ENCODE measurements at places on chromosomes 2 and 18. TPM values are rescaled to one million over a fixed set of nuclear protein-coding genes. Genes with fewer than 3 reads are reported as not detected.
A peak's percentile ranks its signal among the peaks of the same experiment; 100 is the strongest.

GRCh38 chr18:27277554-27277953 is 92.4 kb upstream of the CHST9 start:
- DNase-seq = no peak

- no peak for DNase-seq
Measured at GRCh38 chr2:175742367-175742766, 259.7 kb downstream of the LNPK start.

GRCh38 chr2:173822889-173823542 is 142.2 kb downstream of the SP3 start:
- no peak for DNase-seq

DNA sequence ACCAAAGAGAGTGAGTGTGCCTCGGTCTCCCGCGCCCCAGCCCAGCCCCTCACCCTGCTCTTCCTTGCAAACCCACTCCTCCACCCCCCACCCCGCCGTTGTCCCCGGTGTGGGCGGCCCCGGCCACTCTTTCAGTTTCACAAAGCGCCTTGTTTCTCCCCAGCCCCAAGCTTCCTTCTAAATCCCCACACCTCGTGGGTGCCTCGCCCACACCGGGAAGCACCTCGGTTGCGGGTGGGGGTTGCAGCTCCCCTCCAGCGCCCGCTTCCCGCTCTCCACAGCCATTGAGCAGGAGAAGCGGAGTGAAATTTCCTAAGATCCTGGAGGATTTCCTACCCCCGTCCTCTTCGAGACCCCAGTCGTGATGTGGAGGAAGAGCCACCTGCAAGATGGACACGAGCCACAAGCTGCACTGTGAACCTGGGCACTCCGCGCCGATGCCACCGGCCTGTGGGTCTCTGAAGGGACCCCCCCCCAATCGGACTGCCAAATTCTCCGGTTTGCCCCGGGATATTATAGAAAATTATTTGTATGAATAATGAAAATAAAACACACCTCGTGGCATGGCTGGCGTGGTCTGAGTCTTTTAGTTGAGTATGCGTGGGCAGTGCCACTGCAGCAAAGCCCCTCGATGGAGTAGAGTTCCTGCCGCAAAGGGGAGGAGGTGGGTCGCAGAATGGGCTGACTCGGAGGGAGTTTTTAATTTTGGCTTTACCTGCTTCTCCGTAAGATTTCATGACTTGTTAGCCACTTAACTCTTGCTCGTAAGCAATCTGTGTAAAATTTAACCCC is 848 bp downstream of the TMSB10 start:
- DNase-seq = peak; percentile 47

DNA sequence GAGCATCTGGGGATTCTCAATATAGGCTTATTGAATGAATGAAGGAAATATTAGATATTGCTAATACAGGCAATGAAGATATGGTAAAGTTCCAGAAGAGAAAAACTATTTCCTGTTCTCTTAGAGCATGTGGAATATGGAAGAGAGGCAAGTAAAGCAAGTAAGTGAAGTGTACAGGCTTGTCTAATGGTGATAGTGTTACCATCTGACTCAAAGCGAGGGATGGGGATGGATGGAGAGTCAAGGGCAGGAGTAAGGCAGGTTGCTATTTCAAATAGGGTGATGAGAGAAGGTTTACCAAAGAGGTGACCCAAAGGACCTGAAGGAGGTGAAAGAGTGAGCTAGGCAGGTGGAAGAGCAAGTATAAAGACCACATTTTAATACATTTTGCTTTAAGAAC is 55.2 kb upstream of the SLC38A11 start:
- DNase-seq = no peak

GRCh38 chr2:151238527-151239487 is 22.9 kb downstream of the RBM43 start:
- DNase-seq = peak; percentile 83

- no peak for DNase-seq
Measured at GRCh38 chr2:183243758-183244157, 119.5 kb downstream of the NUP35 start.

- no peak for DNase-seq
Measured at GRCh38 chr2:200364142-200364541, 57.6 kb downstream of the SPATS2L start.

DNA sequence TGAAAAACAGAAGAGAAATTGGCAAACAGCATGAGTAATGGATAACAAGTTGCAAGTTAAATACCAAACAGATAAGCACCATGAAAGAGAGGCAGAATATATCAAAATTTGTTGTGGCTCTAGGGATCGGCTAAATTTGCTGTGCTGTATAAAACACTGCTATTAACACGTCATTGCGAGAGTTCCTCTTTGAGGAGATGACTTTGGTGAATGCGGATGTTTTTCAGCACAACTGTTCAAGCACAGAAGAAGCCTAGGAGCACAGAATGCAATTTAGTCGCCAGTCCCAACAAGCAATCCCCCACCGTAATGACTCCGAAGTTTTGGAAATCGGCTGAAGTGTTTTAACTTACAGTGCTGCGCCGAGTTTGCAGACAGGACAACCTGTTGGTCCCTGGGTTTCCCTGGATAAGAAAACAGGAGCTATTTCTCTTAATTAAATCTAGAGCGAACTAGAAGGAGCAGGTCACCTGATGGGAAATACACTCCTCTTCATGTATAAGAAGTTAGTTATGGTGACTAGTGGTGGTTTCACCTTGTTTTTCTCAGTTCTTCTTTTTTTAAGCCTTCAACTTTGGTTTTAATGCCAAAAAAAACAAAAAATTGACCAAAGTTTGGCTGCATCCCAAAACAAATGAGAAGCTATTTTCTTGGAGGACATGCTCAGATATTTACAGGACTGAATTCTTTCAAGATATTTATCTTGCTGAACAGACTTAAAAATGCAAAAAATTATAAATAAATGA is 454.1 kb upstream of the SALL3 start:
- DNase-seq = no peak

GRCh38 chr2:207475546-207475945 is 54.2 kb upstream of the CREB1 start:
- DNase-seq = no peak

- DNase-seq = no peak
Measured at GRCh38 chr2:72028351-72028995, 119.2 kb downstream of the CYP26B1 start.

GRCh38 chr2:79275863-79276262 is 116.3 kb upstream of the REG3A start:
- DNase-seq = no peak

GRCh38 chr2:1563084-1563857 is 150.0 kb downstream of the TPO start:
- no peak for DNase-seq

DNA sequence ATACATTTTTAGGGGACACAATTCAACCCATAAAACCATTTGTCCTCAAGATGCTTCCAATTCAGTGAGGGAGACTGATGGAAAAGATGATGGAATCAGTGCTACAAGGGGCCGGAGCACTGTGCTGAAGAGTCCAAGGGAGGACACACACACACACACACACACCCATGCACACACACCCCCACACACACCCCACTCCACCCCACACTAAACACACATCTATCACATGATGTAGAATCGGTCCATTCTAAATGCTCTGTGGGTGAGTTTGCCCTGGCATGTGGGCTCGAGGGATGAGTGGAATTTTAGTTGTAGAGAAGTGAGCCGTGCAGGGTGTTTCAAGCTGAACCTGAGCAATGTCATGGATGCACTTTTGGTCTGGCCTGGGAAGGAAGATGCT is 41.1 kb downstream of the PRKCE start:
- DNase-seq = no peak

DNA sequence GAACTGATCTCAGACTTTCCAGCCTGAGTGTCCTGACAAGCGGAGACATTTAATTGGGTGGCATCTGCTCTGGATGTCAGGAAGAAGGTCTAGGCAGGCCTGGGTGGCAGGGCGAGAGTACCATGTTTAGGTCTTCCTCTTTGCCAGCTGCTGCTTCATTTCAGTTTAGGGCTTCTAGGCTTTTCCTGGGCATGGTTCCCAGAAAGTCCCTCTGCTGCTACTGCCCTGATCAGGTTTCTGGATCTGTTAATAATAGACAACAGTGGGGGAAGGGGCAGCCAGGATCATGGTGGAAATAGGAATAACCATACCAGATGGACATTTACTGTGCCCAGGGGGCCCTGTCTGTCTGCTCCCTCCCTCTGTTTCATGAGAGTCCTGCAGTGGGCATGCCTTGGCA is 2.3 kb upstream of the PLCD4 start:
- DNase-seq = peak; percentile 50

DNA sequence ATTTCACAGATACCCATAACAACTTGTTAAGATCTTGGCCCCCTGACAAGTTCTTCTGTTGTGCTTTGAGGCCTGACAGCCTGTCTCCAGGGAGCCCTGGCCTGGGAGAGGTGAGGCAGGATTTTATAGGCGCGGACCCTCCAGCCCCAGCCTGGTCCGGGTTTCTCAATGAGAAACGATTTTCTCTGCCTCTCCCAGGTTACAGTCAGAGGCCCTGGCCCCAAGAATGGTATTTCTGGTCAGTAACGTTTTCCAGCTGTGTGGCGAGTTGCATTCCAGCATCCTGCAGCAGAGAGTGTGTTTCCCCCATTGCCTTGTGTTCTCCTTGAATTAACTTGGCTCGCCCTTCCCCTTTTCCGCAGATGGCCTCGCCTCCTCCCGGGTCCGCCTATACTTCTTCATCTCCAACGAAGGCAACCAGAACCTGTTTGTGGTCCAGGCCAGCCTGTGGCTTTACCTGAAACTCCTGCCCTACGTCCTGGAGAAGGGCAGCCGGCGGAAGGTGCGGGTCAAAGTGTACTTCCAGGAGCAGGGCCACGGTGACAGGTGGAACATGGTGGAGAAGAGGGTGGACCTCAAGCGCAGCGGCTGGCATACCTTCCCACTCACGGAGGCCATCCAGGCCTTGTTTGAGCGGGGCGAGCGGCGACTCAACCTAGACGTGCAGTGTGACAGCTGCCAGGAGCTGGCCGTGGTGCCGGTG is 3.0 kb downstream of the INHBB start:
- DNase-seq = no peak

DNA sequence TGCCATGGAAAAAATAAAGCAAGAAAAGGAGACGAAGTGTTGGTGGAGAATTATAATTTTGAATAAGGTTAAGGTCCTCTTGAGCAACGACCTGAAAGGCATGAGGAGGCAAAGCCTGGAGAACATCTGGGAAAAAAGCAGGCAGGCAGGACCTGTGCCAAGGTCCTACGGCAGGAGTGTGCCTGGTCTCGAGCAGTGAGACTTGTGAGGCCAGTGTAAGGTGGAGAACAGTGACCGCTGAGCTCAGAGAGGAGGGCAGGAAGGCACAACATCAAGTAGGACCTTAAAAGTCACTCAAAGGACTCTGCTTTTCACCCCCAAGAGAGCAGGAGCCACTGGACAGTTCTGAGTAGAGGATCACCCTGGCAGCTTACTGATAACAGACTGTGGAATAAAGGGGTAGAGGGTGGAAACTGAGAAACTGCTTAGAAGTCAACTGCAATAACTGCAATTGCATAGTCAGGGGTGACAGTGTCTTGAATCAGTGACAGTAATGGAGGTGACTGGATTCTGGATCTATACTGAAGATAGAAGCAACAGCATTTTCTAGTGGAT is 3.5 kb downstream of the NOL10 start:
- no peak for DNase-seq

The REG3G gene
- total RNA-seq = not detected

The KCNG2 gene
- total RNA-seq = not detected

The MPPE1 gene
- total RNA-seq = 59.3 TPM

The PLEK gene
- total RNA-seq = 0.93 TPM

The FER1L5 gene
- total RNA-seq = 0.28 TPM

The C2orf80 gene
- total RNA-seq = not detected

Data from hepatocyte (in vitro differentiated cells).